Activated CD4-positive, alpha-beta T cell treated with anti-CD3 and anti-CD28 coated beads, Interleukin-2, amount 10 ng/mL, durations not matched to agents 7 days and 5 days (primary cell): ENCODE measurements at places on chromosomes 13 and 19.

DNA sequence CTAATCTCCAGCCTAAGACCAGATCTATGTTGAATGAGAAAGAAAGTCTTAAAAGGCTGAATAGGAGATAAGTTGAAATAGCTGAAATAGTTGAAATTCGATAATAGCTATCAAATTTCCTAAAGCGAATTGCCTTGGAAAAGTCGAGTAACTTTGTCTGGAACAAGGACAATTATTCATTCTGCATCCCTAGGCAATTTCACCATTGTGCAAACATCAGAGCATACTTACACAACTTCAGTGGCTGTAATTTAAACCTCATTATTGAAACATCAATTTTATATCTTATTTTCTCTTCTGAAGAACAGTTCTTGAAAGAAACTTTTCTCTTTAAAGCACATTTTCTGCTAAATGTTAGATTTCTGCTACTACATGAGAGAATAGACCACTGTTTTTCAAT is 13.6 kb downstream of the TNFSF13B start:
- no peak for DNase-seq

GRCh38 chr19:17868669-17869068 is 3.1 kb upstream of the SLC5A5 start:
- no peak for DNase-seq

DNA sequence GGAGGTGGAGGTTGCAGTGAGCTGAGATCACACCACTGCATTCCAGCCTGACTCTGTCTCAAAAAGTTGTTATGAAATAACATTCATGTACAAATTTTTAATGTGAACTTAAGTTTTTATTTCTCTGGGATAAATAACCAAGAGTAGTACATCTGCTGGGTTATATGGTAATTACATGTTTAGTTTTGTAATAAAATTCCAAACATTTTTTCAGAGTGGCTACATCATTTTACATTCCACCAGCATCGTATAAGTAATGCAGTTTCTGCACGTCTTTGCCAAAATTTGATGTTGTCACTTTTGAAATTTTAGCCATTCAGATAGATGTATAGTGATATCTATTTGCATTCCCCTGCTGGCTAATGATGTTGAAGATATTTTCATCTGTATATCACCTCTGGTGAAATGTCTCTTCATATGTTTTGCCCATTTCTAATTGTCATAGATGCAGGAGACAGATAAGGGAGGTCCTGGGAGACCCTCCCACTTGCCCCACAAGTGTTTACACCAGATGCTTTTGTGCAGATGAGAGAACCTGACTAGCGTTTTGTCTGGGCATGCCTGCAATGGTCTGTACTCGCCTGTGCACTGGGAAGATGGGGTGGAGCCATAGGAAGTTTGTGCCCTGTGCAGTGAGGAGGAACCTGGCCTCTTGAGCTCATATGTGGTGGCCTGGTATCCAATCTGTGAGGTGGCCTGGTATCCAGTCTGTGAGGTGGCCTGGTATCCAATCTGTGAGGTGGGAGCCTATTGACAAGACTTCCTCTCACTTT is 12.7 kb upstream of the KBTBD6 start:
- no peak for DNase-seq

DNA sequence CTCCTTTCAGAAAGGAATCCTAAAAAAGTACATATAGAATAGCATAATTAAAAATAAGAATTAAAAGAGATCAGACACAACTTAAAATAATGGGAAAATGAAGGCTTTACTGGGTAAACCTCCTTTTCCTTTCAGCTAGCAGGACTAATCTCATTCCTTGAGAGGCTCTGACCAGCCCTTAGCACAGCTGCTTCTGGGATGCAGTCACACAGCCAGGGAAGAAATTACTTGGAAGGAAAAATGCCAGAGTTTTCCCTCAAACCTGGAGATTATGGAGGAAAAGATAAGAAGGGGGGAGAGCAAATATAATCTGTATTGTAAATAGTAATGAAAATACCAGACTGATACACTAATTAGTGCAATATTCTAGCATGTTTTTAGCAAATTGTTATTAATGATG is 91.8 kb downstream of the LRCH1 start:
- DNase-seq, result no peak

DNA sequence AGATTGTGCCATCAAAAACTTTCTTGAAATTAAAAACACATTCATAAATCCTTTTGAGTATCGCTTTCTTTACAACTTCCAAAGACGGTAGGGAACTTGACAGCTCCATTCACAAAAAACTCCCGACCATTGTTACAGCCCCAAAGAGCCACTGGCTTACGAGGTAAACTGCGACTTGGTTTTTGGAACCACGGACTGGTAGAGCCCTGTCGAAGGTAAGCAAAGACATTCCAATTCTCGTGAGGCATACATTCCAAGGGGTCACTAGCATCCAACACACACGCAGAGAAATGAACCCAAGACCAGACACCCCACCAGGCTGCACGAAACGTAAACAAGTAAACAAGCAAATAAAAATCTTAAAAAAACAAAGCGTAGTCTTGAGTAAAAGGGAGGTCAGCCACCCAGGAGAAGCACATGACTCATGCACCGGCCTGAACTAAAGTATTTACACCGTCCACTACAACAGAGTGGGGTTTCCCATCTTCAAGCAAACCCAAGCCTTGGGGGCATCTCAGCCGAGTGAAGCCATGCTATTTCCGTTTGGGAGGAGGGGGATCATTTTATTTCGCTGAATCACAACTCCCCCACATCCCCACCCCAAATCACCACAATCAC is 1.4 kb downstream of the BRD4 start:
- DNase-seq, result peak; percentile 10

DNA sequence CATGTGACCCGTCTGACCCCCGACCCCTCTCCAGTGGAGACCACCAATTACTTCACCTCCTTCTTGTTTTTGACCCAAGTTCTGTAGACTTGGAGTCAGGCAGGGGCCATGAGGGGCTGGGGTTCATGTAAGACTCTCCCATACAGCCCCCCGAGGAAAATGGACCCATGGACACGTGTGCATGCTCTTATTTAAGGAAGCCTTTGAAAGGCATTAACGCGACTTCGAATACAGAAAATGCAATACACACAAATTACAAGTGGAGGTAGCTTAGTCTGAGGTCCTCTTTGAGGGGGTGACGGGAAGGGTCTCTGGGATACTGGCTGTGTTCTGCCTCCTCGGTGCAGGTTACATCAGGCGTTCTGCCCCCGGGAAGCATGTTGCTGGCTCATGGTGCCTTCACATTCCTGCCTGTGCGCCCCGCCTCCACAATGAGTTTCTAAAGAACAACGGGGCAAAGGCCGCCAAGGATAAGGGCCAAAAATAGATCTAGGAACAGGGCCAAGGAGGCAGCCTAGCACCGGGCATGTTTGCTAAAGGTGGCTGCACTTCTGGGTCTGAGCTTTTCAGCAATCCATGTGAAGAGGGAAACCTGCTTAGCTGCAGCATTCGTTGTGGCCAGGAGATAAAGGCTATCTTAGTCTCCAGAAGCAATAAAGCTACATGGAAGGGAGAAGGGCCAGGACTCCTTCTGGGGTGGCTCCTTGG is 54.5 kb downstream of the RAB20 start:
- no peak for DNase-seq

DNA sequence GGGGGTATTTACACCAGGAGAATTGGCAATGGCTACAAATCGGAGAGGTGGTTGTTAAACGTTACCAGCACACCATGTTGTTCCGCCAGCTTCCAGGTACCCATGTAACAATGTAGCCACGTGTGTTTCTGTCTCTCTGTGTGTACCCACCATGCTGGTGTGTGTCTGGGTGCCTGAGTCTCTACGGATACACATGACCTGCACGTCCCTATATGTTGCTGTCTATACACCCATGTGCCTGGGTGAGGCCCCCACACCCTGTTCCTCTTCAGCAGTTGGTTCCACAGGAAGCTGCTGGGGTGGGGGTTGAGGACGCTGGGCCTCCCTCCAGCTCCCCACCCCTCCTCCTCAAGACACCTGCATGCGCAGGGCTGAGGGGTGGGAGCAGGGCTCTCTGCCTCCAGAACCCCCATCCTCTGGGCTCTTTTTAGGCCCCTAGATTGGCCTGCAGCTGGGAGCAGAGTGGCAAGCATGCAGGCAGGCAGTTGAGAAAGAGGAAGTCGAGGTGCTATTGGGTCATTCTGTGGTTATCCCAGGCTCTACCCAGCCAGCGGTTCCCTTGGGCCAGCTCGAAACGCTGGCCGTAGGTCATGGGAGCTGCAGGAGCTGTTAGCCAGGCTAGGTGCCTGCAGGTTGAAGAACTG is at the start of gene ARHGEF18:
TSS of gene ARHGEF18 (plus strand) at position 351 of the 644 bp plus-strand sequence. CDS start 13,954 bp downstream, outside the sequence.
- peak; percentile 80 for DNase-seq

DNA sequence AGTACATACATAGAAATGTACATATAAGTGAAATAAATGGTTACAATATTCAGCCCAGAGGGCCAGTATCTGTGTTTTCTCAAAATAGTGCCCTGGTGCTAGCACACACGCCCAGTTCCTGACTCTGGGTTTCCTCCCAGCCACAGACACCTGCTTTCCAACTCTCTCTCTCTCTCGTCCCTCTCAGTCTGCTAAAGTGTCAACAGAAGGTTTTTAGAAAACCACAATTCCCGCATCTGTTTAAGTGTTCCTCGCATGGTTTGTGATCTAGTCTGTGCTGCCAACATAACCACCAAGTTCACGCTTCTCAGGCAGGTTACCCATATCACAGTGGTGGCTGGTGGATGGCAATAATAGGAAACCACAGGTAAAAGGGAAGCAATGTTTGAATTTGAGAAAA is 17.8 kb upstream of the UPF3A start:
- DNase-seq, result peak; percentile 32

DNA sequence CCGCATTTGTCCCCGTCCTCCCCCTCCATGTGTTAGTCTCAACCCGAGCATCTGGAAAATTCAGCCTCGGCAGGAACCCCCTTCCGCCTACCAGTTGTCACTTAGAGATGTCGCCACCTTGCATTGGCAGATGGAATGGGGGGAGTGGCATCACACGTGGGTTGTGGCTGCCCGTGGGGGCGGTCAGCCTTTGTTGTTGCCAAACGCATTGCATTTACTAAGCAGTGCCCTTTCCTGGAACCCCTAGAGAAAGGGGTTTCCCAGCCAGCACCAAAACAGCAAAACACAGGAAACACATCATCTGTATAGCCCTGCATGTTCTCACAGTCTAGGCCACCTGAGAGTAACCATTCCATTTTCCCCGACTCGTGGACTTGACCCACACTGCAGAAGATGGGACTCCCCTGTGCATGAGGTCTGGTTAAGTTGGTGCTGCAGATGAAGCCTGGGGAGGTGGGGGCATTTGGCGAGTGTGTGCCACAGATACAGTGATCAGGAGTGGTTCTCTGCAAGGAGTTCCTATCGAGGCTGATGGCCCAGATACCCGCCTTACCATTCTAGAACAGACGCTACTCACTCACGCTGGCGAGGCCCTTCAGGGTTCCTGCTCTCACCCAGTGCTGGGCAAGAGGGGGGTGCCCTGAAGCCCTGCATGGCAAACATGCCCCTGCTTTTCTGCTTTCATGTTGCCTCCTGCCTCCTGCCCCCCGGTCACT is 38.3 kb downstream of the TMED1 start:
- DNase-seq, result peak; percentile 78

- no peak for DNase-seq
These were observed 109.6 kb upstream of the CACNA1A start for GRCh38 chr19:13615890-13616289.
